ENCODE measurements at places on chromosomes 7 and 10. TPM values are rescaled to one million over a fixed set of nuclear protein-coding genes. Genes with fewer than 3 reads are reported as not detected.

OPALIN gene
- not detected for total RNA-seq

ITIH5 gene
- 0.07 TPM for total RNA-seq

PLAC9 gene
- not detected for total RNA-seq

PARD3 gene
- total RNA-seq: 88.2 TPM

CTAGE4 gene
- 0.14 TPM for total RNA-seq

OPN4 gene
- total RNA-seq: not detected

CYP2C19 gene
- 0.50 TPM for total RNA-seq

RADIL gene
- not detected for total RNA-seq

WDFY4 gene
- under 0.01 TPM for total RNA-seq

PNLIPRP2 gene
- not detected for total RNA-seq

CDC123 gene
- 146 TPM for total RNA-seq

TAX1BP1 gene
- total RNA-seq: 154 TPM

CTNNA3 gene
- under 0.01 TPM for total RNA-seq

CCNY gene
- total RNA-seq: 59.4 TPM

CCL24 gene
- total RNA-seq: not detected

CHAT gene
- not detected for total RNA-seq

CALHM2 gene
- total RNA-seq: under 0.01 TPM

FFAR4 gene
- not detected for total RNA-seq

PITX3 gene
- total RNA-seq: not detected

ACTA2 gene
- total RNA-seq: 5.8 TPM

MBL2 gene
- not detected for total RNA-seq

STRIP2 gene
- total RNA-seq: 9.6 TPM

AKR1B15 gene
- 0.34 TPM for total RNA-seq

PRTFDC1 gene
- total RNA-seq: 2.1 TPM

EIF3B gene
- total RNA-seq: 242 TPM
